ENCODE measurements at places on chromosomes 11 and 22.
A peak's percentile ranks its signal among the peaks of the same experiment; 100 is the strongest.

GRCh38 chr11:69220561-69221051 lies 64.9 kb downstream of the SMIM38 start:
- H3K27ac ChIP-seq, result no peak overlapping the region
- H3K4me3 ChIP-seq, result no peak overlapping the region
- H3K27me3 ChIP-seq, result peaks cover 8% of the 10 kb centered on the region
- H3K4me1 ChIP-seq, result no peaks in the 10 kb centered on the region

DNA sequence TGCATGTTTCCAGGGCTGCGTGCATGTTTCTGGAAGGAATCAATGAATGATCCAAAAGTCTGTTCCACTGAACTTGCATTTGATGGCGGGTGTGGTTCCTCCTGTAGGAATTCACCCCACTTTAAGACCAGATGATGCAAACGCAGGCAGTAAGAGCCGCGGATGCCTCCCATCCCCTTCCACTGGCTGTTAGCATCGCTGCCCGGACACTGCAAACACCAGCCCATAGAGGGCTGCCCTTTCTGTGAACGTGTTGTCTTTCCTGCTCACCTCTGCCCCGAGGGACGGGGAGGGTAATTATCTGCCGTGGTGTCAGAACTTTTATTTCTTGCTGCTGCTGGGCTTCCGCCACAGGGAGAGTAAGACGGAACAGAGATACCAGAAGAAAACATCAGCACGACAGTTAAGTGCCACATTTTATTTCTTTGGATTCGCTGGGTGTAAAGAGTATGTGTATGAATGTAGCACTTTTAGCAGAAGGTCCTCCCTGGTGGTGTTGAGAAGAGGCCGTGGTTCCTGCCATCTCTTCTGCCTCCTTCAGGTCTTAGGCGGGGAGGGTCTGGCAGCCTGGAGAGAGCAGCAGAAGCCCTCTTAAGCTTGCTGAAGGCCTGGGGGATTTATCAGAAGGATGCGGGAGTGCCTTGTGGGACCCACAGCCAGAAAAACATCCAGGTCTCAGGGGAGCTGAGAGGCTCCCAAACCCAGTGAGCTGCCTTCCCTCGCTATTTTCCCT lies 53.2 kb upstream of the NECTIN1 start:
- no peaks in the 10 kb centered on the region for H3K36me3 ChIP-seq
- DNase-seq, result no peak
- H3K27me3 ChIP-seq, result peaks cover 27% of the 10 kb centered on the region
- no peak overlapping the region for H3K4me3 ChIP-seq

DNA sequence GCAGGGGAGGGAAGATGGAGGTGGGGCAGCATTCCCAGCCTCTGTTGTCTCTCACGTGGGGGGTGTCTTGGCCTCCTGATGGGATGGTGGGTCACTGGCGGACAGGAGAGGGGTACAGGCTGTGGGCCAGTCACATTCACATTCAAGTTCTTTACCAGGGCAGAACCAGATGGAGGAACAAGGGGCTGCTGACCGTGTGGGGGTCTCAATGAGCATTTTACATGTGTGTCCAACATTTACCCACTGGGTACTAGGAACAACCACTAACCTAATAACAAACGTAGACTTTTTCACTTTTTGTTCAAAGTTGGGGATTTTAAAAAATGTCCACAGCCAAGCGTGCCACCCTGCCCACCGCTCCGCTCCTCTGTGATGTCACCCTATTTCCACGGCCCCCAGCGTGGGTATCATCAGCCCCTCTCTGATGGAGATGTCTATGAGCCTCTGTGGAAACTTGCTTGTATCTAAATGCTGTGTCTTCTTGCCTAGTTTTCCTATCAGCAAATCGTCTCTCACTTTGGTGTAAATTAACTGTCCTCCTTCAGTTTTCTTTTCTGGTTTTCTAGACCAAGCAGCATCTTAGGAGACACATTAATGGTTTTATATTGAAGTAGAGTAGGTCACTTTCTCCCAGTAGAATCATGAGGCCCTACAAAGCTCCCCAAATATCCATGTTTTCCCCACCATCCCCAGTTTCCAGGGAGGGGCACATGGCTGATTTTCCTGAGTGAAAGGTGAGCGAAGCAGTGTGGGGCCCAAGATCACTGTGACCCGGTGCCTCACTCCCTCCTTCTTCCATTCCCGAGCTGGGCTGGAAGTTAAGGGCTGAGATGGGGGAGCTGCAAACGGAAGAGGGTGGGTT lies 936.7 kb downstream of the BRD1 start:
- H3K4me3 ChIP-seq, result no peak overlapping the region
- no peaks in the 10 kb centered on the region for H3K4me1 ChIP-seq
- peaks cover 16% of the 10 kb centered on the region for H3K27me3 ChIP-seq
- H3K36me3 ChIP-seq, result no peaks in the 10 kb centered on the region
- no peak overlapping the region for H3K27ac ChIP-seq

- H3K27me3 ChIP-seq, result peaks cover 6% of the 10 kb centered on the region
- H3K4me3 ChIP-seq, result no peak overlapping the region
- peaks cover 24% of the 10 kb centered on the region for H3K4me1 ChIP-seq
- no peak overlapping the region for H3K27ac ChIP-seq
Measured at GRCh38 chr11:117941163-117941707, 12.0 kb upstream of the TMPRSS13 start.

- H3K27ac ChIP-seq, result no peak overlapping the region
- no peaks in the 10 kb centered on the region for H3K27me3 ChIP-seq
- DNase-seq, result no peak
- H3K4me3 ChIP-seq, result no peak overlapping the region
- H3K4me1 ChIP-seq, result peaks cover 3% of the 10 kb centered on the region
Measured at GRCh38 chr11:125091877-125092664, 19.4 kb downstream of the TMEM218 start.

GRCh38 chr11:110196241-110196754 lies 100.1 kb downstream of the RDX start:
- H3K27ac ChIP-seq, result no peak overlapping the region
- no peaks in the 10 kb centered on the region for H3K36me3 ChIP-seq
- no peak overlapping the region for H3K4me3 ChIP-seq
- peaks cover 25% of the 10 kb centered on the region for H3K4me1 ChIP-seq
- H3K27me3 ChIP-seq, result peaks cover 24% of the 10 kb centered on the region

GRCh38 chr22:17945156-17945887 lies 79.0 kb downstream of the MICAL3 start:
- H3K36me3 ChIP-seq, result peaks cover 12% of the 10 kb centered on the region
- peaks cover 85% of the 10 kb centered on the region for H3K4me1 ChIP-seq
- DNase-seq, result no peak
- no peak overlapping the region for H3K4me3 ChIP-seq

- no peaks in the 10 kb centered on the region for H3K4me1 ChIP-seq
- DNase-seq, result no peak
- H3K4me3 ChIP-seq, result no peak overlapping the region
- no peak overlapping the region for H3K27ac ChIP-seq
Measured at GRCh38 chr11:110158317-110159200, 65.4 kb downstream of the ZC3H12C start.

DNA sequence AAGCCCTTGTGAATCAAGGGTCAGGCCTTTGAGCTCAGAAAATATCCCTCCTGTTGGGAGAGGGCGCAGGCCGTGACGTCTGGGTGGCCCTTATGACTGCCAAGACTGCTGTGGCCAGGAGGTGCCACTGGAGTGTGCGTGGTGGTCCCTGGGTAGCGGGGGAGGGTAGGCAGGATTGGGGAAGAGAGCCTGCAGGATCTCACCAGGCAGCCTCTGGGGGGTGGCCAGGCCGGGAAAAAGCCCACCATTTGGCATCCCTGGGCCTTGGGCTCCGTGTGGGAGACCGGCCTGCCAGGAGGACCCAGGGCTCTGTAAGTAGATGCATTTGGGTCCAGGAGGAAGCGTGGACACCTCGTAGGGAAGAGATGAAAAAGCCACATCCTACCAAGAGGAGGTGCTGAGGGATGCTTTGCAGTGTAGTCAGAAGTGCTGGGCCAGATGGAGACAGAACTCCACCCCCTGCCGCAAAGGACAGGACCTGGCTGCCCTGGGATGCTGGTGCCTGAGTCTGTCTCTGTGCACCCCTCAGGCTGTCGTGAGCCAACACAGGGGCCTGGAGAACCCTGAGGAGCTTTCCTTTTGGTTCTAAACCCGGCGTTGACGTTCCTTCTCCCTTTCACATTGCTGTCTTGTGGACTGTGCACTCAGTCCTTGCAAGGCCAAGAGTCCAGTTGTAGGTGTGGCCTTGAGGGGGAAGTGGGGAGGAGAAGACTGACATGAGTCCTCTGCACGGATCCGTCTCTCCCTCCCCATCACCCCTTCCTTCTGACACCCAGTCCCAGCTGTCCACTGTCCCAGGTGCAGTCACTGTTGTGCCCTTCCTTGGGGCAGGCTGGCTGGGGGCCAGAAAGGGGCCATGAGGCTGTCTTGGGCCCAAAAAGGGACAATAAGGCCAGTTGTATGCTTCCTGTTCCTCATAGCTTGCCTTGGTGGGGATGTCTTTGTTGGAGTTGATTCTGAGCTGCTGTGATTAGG lies 12.7 kb upstream of the MIEF1 start:
- no peaks in the 10 kb centered on the region for H3K27me3 ChIP-seq
- H3K4me1 ChIP-seq, result peaks cover 22% of the 10 kb centered on the region
- H3K4me3 ChIP-seq, result peak overlapping the region; percentile 44
- peak overlapping the region; percentile 0 for H3K27ac ChIP-seq
- peaks cover 8% of the 10 kb centered on the region for H3K36me3 ChIP-seq
- no peak for DNase-seq

Measured in stimulated activated naive B cell treated with anti-CD40 and anti-IgM and Interleukin-4, amounts not matched to agents 10 μg/mL and 1 μg/mL and 100 μg/mL, for 72 hours (primary cell).